ENCODE measurements at places on chromosomes 12 and 14.

- no peak for DNase-seq
Observed at GRCh38 chr12:59634254-59634653, 38.4 kb downstream of the SLC16A7 start.

- DNase-seq = no peak
Observed at GRCh38 chr12:132398386-132398991, 69.1 kb upstream of the GALNT9 start.

DNA sequence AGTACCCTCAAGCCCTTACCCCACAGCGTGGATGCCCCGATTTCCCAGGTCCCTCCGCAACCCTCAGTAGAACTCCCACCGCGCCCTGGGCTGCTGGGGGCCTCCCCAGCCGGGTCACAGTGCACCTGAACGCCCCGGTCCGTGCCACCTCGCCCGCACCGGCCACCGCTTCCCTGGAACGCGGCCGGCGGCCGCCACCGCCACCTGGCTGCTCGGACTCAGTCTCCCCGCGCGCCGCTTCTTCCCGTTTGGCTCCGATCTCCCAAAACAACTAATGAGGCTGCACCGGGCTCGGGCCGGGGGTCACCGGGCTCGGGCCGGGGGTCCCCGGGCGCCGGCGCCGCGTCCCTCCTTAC, 1.0 kb downstream of the ITPK1 start:
- DNase-seq = no peak

GRCh38 chr12:89863493-89863938, 154.9 kb upstream of the ATP2B1 start:
- DNase-seq = no peak

DNA sequence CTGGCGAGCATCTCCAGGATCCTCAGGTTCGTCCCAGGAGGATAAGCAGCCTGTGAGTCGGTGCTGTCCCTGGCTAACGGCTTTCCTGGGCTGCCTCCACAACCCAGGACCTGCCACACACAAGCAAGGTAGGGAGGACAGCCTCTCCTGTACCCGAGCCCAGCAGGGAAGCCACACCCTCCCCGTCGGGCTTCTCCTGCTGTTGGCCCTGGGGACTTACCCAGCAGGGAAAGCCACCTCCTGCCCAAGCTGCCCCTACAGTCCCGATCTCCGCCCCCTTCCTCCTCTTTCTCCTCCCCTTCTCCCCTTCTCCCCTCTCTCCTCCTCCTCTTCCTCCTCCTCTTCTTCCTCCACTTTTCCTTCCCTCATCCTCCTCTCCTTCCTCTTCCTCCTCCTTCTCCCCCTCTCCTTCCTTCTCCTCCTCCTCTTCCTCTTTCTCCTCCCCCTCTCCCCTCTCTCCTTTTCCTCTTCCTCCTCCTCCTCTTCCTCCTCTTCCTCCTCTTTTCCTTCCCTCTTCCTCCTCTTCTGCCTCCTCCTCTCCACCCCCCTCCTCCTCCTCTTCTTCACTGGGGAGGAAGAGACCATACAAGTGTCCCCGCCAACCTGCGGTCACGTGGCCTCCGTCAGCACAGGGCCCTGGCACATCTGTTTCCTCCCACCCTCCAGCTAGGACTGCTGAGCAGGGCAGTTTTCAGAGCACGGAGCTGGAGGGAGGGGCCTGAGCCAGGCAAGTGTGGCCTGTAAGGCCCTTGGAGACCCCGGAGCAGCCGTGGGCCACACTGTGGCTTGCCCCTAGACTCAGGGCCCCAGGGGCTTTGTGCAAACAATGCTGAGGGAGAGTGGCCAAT, 17.3 kb upstream of the RFLNA start:
- no peak for DNase-seq

GRCh38 chr12:111766608-111767361, at the start of gene ALDH2:
Gene ALDH2 (plus strand): TSS chr12:111766933. CDS start chr12:111766983, 50 bp downstream.
- DNase-seq = no peak

GRCh38 chr14:51121096-51121495, 26.2 kb upstream of the TRIM9 start:
- no peak for DNase-seq

DNA sequence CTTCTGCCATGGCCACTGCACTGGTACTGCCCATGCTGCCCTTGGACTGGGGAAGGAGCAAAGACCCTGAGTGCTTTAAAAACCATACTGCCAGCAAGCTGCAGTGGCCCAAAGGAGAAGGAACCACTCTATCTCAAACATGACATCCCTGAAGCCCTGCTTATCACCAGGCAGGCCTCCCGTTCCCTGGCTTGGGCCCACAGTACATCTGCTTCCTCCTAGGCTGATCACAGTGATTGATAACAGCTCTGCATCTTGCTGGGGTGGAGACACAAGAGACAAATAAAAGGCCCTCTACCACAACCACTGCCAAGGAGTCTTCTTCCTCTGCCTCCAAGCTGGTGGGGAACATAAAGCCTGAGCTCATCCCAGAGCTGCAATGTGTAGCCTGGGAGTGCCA, 567.5 kb downstream of the TRHDE start:
- no peak for DNase-seq

DNA sequence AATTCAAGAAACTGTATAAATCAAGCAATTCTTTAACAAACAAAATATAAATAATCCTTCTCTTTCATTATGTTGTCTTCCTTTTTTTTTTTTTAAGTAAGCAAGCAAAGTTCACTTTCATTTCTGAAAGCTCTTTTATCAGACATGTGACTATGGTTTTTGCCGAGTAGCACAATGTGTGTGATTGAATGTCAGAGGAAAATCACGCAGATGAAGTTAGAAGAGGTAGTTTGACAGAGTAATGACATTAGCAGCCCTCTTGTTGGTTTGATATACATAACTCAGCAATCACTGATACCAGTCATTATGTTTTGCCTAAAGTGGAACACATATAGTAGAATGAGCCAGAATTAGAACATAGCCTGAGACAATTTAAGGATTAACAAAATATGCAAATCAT, 19.0 kb downstream of the ALX1 start:
- DNase-seq = no peak

DNA sequence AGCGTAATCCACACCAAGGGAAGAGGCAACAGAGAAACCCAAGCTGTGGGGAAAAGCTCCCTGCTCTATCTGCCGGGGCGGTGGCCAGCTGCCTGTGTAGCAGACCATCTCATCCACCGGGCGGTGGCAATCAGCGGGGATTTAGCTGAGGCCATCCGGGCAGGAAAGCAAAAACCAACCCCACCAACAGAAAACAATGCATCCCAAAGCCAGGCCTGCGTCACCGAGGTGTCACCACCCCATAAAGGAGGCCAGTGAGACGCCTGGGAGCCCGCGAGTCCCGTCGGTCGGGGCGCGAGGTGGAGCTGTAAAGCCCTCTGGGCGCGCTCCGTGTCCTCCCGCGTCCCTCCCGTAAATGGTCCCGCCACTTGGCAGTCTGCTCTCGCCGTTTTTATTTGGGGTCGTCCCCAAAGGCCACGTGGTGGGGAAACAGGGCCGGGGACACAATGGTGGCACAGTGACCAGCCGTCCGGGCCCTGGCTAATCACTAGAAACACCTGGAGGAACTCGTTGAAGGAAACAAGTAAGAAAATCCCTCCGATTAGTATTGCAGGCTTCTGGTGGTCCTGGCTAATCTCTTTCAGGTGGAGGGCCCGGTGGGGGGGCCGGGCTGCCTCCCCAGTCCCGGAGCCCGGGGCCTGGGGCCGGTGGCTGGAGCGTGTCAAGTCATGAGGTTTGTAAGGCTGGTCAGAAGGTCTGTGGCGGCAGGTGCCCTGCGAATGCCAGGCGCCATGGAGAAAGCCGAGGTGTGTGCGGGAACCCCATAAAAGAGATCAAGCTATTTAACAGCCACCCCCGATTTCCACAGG, 94.7 kb upstream of the GSC start:
- no peak for DNase-seq

GRCh38 chr12:23950210-23950774, 822 bp upstream of the SOX5 start:
- DNase-seq = no peak

GRCh38 chr14:45066667-45067066, 17.2 kb upstream of the PRPF39 start:
- no peak for DNase-seq

- DNase-seq = no peak
Observed at GRCh38 chr12:29545102-29545467, 47.6 kb upstream of the OVCH1 start.

DNA sequence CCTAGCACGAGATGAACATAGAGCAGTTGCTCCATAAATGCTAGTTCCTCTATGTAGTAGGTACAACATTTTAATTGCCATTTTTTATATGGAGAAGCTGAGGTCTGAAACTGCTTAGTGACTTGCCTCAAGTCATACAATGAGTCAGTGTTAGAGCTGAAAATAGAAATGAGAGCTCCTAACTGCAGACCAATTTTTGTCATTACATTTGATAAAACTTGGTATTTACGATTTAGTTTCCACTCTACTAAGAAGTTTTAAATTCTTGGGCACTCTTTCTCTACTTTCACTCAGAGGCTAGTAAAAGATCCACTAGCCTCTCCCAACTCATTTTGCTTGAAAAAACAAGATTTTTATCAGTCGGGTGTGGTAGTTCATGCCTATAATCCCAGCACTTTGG, 8.1 kb upstream of the TMED10 start:
- DNase-seq = no peak

DNA sequence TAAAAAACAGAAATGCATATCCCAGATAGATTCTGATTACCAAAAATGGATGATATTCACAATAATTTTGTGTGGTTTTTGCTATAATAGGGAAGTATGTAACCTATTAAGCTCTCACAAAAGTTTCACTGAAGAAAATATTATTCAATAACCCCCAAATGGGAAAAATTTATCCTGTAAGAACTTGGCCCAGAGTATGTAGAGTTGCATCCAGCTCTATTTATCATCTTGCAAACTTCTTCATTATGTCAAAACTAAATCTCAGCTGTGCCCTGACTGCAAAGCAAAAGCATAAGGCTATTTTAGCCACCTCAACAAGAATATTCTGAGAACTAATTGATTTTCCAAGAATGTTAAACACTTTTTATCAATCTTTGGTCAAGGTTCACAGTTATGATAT, 199.2 kb downstream of the PAX9 start:
- DNase-seq = no peak

GRCh38 chr14:52871606-52872005, 79.2 kb downstream of the FERMT2 start:
- no peak for DNase-seq

DNA sequence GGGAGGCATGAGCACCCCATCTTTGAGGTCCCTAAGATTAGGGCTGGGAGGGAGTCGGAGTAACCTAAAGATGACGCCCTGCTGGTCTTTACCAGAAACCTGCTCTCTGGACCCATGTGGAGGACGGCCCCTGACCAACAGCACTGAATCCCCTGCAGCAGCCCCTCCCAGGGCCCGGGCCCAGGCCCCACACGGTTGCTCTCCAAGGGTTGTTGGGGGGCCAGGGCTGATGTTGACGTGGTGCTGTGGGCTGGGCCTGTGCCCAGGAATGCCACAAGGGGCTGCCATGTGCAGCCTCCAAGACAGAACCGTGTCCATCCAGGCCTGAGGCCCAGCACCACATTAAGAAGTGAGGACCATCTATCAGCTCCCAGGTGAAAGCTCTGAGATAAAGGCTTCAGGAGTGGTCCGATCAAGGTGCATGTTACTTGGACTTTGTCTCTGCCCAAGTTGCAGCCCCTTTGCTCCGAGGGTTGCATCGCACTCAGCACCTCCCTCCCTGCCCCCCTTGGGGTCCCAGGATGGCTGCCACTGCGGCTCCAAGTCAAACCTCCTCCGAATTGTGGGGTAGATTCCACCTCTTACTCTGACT, 29.6 kb downstream of the LRCOL1 start:
- DNase-seq = no peak

- DNase-seq = no peak
Observed at GRCh38 chr14:55578511-55578910, 1.5 kb upstream of the KTN1 start.

DNA sequence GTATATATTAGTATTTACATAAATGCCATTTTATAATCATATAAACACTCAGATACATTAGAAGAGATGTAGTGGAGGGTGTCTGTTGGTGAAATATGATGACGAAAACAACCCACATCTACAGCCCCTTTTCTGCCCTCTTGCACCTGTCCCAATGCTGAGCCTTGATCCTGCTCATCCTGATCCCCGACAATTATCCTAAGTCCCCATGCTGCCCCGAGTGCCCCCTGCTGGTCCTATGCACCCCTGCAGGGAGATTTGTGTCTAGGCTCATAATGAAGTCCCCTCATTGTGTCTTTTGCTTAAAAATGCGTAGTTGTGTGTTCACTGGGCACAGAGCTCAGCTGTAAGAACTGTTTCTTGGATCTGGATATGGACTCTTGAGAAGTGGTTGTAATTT, 554.5 kb downstream of the TMEM121 start:
- DNase-seq = no peak

DNA sequence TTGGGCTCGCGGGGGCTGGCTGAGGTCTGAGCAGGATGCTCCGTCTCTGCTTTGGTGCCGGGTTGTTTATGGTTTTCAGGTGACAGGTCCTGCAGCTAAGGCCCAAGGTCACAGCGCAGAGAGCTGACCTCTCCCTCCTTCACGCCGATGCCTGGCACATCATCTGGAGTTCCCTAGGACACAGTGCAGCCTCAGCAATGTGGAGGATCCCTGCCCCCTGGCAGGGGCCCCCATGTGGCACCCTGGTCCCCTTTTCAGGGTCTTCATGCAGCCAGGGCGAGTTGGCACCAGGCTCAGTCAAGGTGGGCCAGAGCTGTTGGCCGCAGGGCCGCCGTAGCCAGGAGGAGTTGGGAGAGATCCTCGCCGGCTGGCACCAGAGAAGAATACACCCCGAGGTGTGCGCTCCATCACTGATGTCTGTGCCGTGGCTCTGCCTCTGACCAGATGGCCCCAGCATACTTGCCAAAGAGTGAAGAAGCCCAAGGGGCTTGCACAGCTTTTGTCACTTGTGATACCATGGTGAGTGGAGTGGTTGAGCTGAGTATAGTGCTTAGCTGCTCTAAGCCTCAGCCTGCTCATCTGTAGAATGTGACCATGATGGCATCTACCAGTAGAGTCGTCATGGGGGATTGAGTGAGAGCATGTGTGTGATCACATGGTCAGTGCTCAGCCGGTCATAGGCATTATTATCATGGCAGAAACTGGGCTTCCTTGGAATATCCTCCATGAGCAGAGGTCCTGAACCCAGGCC, 11.0 kb downstream of the TPCN1 start:
- DNase-seq = no peak

DNA sequence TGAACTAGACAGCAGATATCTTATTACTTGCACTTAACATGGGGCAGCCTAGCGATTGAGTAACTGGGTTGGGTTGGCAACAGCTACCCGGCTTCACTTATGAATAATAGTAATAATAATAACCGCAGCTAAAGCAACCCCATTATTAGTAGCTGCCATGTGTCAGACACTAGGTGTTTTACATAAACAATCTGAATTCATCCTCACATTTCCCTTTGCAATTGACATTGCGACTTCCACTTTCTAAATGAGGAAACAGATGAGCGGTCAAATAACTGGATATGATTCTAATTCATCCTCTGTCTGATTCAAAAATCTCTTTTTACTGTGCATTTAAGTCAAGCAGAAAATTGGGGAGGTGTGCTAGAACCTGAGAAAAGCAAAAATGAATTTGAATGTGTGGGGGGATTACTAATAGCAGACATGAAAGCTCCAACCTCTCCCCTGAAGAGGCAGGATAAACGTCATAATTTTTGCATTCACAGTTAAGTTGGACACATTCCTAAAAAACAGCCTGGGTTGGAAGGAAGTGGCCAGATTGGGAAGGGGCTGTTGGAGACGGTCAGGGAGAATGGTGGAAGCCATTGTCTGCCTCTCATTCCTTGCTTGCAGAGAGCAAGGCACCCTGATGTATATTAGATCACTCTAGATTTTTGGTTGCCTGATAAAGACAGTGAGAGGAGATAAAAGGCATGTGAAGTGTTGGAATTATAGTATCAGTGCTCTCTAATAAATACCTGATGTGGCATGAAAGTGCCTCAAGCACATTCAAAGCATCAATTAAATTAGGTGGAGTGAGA, 13.1 kb downstream of the EMP1 start:
- no peak for DNase-seq

Measured in stimulated activated CD4-positive, alpha-beta T cell treated with anti-CD3 and anti-CD28 coated beads, Interleukin-12 subunit alpha, Interleukin-12 subunit beta, amount 100 ng/mL, for 24 hours (primary cell).